ENCODE measurements at places on chromosomes 1 and 21.

GRCh38 chr1:118618618-118619340, 369.4 kb downstream of the TBX15 start:
- DNase-seq, result no peak

GRCh38 chr1:170604065-170604464, 59.9 kb upstream of the PRRX1 start:
- DNase-seq, result no peak

DNA sequence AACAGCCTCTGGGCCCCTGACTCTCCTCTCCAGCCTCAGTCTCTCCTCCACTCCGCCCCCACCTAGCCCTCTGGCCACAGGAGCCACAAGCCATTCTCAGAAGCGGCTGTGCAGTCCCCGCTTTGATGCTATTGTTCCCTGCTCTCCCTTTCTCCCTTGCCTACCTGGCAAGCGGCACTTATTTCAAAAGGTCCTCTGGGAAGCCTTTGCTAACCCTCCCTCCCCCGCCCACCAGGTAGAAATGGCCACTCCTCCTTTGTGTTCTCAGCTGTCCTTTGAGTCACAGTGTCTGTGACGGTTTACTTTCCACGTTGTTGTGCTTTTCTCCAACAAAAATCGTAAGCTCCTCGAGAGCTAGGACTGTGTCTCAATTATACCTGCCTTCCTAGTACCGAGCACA, 338.4 kb upstream of the PROX1 start:
- no peak for DNase-seq

DNA sequence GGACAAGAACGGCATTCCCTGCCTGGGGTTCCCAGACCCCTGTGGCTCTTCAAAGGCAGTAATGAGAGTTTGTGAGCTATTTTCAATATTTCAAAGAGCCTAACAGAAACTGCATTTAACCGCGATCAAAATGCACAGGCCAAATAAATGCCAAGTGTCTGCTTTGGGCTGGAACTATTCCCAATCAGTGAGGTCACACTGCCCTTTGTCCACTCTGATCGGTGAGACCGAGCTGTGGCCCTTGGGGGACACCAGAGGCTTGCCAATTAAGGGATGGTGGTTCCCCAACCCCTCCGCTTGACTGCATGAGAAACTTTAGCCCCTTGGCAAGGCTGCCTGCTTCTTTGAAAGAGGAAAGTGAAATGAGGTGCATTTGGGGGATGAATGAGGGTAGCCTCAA, 20.3 kb downstream of the CSMD2 start:
- DNase-seq, result no peak

DNA sequence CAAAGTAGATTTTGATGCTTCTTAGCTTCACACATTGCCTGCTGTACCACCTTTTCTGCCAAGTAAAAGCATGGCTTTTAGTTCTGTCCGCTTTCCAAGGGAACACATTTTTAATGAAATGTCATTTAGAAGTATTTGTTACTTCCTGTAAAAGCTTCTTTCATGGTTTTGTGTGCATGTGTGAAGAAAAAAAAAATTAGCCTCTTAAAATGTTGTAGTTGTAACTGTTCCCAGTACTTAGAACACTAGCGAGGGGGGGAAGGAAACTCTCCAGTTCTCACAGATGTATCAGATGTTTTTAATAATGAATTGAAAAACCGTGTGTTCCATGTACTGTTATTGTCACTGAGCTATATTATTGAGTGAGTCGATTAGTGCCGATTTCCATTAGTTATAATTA, 568.3 kb upstream of the ADGRL2 start:
- no peak for DNase-seq

- no peak for DNase-seq
These were observed 1539.6 kb downstream of the BRINP3 start for GRCh38 chr1:188937965-188938551.
